ENCODE measurements at places on chromosomes 7 and 10.
A peak's percentile ranks its signal among the peaks of the same experiment; 100 is the strongest.

DNA sequence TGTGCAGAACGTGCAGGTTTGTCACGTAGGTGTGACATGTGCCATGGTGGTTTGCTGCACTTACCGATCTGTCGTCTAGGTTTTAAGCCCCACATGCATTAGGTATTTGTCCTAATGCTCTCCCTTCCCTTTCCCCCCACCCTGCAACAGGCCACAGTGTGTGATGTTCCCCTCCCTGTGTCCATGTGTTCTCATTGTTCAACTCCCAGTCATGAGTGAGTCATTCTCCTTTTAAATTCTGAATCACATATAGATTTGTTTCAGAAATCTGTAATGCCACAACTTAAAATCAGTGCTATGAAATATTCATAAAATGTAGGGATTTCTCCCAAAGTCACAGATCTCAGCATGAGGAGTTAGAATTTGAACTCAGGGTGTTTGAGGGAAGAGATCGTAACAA lies 552.5 kb upstream of the MBL2 start:
- no peak for DNase-seq

DNA sequence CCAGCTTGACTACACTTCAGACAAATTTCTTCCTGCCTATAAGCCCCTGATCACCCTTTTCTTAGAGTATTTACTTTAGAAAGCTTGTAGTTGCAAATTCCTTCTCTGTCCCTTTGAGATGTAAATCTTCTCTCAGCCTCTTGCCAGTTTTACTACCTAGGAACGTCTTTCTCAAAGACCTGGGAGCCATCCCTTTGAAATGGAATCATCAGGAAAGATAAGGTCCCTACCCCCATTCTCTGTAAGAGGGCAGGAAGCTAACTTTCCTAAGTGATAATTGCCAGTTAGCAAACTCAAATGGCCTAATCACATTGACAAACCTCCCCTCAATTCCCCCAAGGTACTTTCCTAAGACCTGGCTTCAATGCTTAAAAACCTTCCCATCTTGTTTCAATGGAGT lies 304.5 kb downstream of the MDFIC start:
- DNase-seq, result no peak

DNA sequence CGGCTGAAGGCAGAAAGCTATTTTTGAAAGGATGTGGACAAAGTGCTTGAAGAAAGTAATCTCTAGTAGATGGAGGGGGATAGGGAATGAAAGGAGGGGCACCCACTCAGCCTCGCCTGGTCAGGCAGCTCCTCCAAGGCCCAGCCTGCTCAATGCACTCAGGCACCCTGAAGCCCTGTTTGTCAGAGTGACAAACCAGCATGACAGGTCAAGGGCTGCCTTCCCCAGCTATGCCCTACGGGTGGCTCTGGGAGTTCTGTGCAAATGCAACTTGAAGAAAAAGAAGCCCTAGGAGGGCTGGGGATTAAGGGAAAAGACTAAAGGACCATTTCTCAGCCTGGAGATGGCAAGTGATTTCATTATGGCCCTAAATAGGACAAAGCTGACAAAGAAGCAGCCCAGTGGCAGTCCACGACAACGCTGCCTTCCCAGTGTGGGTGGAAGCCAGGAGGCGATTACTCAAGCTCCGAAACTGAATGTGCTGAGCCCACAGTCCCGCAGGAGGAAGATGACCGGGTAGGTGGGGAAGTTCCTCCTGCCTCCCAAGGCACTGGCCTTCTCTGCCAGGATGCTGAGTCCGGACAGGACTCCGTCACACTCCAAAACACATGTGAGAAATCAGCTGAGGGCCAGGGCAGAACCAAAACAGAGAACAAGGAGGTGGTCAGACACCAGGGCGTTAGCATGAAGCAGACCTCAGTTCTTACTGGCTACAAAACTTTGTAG lies 16.3 kb downstream of the LIPA start:
- DNase-seq, result no peak

DNA sequence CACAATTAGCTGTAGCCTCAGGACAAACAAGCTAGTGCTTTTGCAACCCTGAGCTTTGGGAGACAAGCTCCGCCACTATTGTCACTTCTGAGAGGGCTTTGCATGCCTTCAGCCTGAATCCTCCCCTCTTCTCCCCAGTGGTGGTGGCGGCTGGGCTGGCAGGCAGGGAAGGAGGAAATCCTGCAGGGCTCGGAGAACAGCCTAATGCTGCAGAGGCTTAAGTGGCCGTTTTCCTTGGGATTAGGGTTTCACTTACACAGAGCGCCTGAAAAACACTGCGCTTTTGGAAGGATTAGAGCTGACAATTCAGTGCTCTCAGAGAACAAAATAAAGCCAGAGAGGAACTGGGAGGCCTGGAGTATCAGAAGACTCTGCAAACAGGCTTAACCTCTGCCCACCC lies 71.3 kb downstream of the PAX2 start:
- DNase-seq, result no peak

- no peak for DNase-seq
Measured at GRCh38 chr7:30657131-30657530, 25.1 kb downstream of the CRHR2 start.

GRCh38 chr10:121975295-121976086 lies 474 bp upstream of the NSMCE4A start:
- no peak for DNase-seq

GRCh38 chr10:118672766-118673715 lies 77.6 kb upstream of the PRLHR start:
- no peak for DNase-seq

- DNase-seq, result no peak
Measured at GRCh38 chr7:68936471-68937035, 661.7 kb upstream of the AUTS2 start.

DNA sequence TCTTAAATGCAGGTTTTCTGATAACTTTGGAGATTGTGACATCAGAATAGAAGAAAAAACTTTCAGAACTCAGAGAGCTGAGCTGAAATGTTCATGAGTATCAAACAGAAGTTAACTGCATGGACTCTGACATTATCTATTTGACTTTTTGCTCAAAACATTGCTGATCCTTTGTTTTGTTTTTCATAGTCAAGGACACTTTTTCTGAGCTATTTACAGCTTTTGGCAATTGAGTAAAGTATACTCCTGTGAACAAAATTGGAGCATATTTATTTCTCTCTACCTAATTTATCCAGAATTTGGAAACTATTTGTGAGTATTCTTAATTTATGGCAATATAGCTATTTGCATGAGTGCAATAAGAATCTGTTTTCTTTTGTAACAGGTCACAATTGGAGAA lies 11.1 kb downstream of the KCP start:
- DNase-seq, result no peak

DNA sequence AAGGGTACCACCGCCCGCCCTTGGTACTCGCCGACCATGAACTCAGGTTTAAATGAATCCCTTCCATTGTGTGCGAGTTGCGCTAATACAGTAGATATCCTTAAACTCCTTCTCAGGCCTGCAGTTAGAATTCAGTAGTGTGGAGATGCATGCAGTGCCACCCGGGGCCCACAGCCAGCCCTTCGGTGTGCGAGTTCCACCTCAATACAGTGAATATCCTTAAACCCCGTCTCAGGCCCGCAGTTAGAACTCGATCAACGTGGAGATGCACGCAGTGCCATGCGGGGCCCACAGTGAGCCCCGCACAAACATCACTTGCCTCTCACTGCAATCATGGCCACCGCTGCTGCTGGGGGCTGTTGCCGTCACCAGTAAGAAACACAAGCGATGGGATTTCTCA lies 261.9 kb downstream of the MAD1L1 start:
- DNase-seq, result no peak

- no peak for DNase-seq
Measured at GRCh38 chr7:87173471-87173870, 21.2 kb downstream of the DMTF1 start.

DNA sequence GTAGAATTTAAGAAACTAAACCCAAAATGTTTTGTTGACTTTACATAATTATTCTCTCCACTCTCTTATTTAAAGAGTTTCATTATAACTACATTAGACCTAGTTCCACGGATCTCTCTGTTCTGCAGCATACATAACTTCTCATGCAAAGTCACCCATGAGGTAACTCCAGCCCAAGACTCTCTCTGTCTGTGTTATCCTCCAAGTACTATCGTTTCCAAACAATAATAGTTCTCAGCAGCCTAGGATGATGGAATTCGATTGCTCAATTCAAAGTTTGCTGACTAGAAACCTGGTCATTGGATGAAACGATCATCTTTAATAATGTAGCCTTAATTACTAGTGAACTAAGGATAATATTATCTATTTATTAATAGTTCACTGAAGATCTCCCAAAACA lies 203.1 kb upstream of the PTN start:
- no peak for DNase-seq

DNA sequence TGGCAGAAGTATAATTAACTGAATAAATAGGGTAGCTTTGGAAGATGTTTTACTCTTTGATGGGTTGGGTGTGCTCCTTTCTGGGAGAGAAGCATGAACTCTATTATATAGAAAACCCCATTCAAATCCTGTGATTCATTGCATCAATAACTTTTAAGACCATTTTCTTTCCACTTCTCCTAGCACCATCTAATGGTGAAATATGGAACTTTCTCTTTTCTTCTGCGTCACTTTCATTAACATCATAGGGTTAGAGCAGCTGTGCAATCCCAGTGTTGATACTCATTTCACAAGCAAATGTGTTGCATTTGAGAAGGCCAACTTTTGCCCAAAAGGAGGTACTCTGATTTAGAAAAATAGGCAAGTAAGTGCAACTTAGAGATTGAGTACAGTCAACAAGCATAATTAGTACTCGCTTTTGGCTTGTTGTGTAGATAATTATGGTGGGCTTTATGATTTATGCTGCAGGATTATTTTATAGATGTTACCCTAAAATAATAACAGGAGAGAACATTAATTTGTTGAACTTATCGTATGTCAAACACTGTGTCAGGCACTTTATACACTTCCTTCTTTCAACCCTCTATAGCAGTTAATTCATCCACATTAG lies 92.9 kb downstream of the CPED1 start:
- DNase-seq, result peak; percentile 70

GRCh38 chr10:28975891-28976531 lies 298.7 kb downstream of the BAMBI start:
- DNase-seq, result no peak

DNA sequence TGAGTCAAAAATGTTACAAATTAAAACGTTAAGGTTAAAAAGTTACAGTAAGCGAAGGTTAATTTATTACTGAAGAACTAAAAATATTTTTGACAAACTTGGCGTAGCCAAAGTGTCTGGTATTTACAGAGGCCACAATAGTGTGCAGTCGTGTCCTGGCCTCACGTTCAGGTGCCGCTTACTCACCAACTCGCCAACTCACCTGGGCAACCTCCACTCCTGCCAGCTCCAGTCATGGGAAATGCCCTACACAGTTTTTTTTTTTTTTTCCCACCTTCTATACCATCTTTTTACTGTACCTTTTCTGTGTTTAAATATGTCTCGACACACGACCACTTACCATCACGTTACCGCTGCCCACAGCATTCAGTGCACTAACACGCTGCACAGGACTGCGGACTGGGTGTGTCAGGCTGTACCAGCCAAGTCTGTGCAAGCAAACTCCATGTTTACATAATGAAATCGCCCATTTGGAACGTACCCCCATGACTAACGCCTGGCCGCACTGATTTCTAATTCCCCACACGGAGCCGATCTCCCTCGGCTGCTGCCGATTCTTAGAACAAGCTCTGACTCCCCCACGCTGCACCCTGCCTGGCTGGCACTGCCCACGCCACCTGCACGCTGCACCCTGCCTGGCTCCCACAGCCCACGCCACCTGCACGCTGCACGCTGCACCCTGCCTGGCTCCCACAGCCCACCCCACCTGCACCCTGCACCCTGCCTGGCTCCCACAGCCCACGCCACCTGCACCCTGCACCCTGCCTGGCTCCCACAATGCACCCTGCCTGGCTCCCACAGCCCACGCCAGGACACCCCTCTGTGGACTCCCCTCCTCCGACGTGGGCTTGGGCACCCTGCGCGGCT lies 203.1 kb downstream of the ZMYND11 start:
- no peak for DNase-seq

- no peak for DNase-seq
Measured at GRCh38 chr7:21024485-21024867, 237.8 kb upstream of the SP8 start.

GRCh38 chr10:646118-646524 lies 43.3 kb downstream of the DIP2C start:
- no peak for DNase-seq

DNA sequence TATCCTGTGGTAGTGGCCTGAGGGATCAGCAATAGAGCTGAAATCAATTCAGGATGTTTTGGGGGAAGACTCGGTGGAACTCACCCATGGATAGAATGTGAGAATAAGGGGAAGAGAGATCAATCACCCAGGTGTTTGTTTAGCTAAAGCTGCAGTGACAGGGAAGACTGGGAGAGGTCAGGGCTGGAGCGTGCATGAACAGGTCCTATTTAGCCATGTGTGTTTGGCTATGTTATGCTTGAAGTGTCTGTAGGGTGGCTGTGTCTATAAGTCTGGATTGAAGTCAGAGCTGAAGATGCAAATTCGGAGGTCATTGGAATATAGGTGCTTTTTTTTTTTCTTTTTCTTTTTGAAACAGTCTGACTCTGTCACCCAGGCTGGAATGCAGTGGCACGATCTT lies 4.6 kb downstream of the ATP6V1F start:
- DNase-seq, result no peak

- no peak for DNase-seq
Measured at GRCh38 chr10:52658112-52658511, 114.5 kb downstream of the MBL2 start.

- DNase-seq, result no peak
Measured at GRCh38 chr7:90752051-90752450, 155.9 kb downstream of the CDK14 start.

GRCh38 chr10:121607310-121608055 lies 9.2 kb upstream of the FGFR2 start:
- no peak for DNase-seq

DNA sequence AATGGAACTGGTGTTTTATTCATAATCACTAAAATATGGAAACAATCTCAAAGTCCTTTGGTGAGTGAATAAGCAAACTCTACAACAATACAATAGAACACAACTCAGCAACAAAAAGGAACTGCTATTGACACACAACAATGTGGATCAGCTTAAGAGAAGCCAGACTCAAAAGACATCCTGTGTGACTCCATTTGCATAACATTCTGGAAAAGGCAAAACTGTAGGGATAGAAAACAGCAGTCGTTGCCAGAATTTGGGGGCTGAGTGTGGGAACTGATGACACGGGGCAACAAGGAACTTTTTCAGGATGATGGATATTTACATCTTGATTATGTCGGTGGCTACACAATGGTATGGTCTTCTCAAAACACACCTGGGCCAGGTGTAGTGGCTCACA lies 32.4 kb upstream of the SVIL start:
- no peak for DNase-seq

DNA sequence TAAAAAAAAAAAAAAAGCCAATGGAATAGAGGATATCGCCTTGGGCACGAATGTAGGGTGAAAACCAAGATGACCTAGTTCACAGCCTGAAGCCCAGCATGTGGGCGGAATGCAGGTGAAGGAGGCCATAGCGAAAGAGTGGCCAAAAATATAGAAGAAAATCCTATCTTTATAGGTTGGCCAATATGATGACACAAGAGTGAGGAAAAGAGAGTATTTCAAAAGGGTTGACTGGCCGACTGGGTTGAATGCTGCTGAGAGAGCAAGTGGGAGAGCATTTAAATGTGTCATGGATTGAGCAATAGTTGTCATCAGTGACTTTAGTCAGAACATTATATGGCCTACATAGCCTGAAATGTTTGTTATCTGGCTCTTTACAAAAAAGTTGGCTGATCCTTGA lies 17.2 kb upstream of the GLI3 start:
- no peak for DNase-seq

GRCh38 chr7:129368389-129368986 lies 65.7 kb upstream of the STRIP2 start:
- no peak for DNase-seq

GRCh38 chr7:47649919-47650318 lies 68.0 kb upstream of the TNS3 start:
- no peak for DNase-seq

GRCh38 chr7:88432301-88432700 lies 125.6 kb upstream of the STEAP4 start:
- DNase-seq, result no peak
